ENCODE measurements at places on chromosomes 16 and 17.

DNA sequence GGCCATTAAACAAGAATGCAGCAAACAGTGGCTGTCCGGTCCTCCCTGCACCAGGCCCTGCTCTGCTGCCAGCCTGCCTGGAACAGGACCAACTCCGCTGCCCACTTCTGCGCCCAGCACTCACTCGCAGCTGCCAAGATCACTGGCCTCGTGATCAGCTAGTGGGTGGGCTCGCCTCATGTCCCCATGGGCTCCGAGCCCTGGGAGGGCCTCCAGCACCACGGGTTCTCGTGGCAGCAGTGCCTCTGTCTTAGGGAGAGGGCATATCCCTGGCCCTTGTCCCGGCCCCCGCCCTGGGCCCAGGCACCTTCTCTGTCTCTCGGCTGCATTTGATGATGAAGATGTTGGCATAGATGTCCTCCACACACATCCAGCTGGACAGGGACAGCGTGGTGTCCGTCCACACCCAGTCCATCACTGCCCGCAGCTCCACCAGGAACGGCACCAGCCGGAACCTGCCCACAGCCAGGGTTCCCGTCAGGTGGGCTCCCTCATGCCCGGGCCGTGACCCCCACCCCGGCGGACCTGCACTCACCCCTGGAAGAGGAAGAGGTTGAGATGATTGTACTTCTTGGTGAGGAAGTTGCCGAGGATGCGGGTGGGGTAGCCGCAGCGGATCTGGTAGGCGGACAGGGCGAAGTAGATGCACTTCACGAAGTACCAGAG lies 13.1 kb downstream of the CTU2 start:
- no peak for DNase-seq

GRCh38 chr16:87744750-87745514 lies 20.9 kb downstream of the KLHDC4 start:
- no peak for DNase-seq

DNA sequence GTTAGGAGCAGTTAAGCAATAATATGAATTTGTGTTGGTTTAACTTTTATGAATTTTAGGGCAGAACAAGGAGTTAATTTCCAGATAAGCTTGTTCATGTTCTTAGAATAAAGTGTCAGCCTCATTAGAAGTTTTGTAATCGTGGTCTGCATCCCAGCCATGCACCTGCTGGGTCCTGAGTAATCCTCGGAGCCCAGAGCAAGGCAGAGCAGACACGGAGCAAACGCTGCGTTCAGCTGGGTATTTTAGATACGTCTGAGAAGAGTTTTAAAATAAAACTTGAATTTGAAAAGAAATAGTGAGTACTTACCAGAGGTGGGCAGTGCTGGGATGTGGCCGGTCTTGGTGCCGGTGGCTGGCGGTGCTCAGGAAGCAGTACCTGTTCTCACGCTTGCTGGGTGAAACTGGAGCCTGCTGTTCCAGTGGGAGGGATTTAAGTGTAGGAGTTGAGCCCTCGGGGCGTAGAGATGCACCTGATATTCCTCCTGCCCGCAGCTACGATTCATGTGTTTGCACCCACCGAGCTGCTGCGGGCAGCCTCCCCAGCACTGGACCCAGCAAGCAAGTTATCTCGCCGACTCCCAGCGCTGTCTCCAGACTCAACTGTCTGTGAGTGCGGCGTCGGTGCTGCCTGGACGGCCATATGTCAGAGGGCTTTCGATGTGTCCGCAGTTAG lies at the start of gene ZNF750:
Gene ZNF750, minus strand, starts transcription at position 406 of the 676 bp plus-strand sequence. CDS start 7,568 bp downstream, outside the sequence.
- no peak for DNase-seq

GRCh38 chr17:3818786-3819185 lies 17.8 kb upstream of the ITGAE start:
- DNase-seq = no peak

DNA sequence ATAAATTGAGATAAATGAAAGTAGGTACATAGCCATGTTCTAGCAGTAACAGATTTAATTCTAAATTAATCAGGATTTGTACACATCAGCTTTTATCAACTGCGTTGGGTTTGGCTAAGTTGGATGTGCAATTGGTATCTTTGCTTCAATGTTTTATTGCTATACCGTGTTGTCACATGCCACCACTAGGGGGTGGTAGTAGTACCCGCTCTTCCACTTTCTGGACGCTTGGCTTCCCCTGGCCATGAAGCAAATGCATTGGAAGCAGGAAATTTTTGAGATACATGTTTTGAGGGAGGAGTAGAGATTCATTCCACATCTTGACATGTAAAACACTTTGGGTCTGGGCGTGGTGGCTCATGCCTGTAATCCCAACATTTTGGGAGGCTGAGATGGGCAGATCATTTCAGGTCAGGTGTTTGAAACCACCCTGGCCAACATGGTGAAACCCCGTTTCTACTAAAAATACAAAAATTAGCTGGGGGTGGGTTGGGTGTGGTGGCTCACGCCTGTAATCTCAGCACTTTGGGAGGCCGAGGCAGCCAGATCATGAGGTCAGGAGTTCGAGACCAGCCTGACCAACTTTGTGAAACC lies 58.6 kb downstream of the EMP2 start:
- DNase-seq = peak; percentile 68

DNA sequence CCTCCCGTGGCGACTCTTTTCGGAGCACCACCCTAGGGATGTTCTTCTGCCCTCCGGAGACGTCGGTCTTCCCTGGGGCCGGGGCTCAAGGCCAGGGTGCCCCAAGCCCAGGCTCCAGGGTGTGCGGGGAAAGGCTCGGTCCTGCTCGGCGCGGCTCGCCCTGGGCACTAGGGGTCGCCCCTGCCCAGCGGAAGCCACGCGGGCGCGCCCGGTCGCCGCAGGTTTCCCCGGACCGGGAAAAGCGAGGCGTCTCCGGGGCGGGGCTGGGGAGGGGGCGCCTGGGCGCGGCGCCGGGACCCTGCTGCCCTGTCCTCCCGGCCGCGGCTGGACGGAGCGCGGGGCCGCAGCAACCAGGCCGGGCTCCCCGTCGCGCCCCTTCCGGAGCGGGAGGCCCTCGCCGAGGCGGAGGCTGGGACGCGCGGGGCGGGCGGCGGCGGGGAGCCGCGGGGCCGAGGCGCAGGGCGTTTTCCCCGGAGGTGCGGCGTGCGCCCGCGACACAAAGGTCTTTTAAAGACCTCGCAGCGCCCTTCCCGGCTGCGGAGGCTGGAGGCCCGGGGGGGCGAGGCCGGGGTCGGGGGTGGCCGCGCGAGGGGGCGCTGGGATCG lies 76.4 kb downstream of the MRC2 start:
- DNase-seq = peak; percentile 51

GRCh38 chr17:57294629-57295501 lies 38.5 kb downstream of the MSI2 start:
- DNase-seq = peak; percentile 23

- DNase-seq = no peak
Observed at GRCh38 chr17:79835953-79836509, 3.2 kb downstream of the CBX4 start.

DNA sequence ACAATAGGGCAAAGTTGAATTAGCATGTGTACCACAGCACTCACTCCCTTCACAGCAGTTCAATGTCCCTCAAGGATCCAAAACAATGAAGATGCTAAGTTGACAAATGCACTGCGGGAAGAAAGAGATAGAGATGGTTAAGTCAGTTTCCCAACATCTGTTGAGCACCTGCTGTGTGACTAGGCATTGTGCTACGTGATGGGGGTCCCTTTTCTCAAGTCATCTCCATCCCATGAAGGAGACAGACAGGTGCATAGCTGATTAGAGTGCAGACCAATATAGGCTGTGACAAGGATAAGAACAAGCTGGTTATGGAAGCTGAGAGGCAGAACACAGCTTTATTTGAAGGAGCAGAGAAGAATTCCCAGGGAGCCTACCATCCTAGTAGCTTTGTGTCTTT lies 114.2 kb downstream of the HAPSTR1 start:
- no peak for DNase-seq

DNA sequence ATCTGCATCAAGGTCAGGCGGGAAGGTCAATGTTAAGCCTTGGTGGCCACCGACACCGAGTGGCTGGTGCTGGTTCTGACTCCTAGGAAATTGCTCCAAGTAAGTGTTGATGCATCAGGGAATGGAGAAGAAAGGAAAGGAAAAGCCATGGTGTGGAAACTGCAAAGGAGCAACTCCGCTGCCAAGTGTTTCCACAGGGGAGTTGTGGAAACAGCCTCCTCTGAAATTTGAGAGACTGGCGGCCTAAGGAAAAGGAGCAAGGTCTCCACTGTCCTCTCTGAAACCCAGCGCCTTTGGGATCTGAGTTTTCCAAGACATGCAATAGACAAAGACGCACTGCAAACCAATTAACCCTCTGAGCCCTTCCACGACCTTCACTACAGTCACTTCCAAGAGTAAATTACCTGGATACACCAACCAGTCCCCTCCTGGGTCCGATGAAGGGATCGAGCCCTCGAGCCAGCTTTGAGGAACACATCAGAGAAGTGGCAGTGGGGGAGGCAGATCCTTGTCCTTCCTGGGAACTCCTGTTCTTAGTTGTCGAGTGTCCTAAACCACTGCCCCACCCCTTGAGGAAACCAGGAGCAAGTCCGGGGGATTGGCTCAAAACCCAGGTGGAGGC lies 51.1 kb downstream of the SRL start:
- no peak for DNase-seq

GRCh38 chr17:79174905-79175856 lies 100.6 kb downstream of the ENGASE start:
- DNase-seq = no peak

- DNase-seq = no peak
Observed at GRCh38 chr17:74110467-74110866, 93.0 kb upstream of the RPL38 start.

DNA sequence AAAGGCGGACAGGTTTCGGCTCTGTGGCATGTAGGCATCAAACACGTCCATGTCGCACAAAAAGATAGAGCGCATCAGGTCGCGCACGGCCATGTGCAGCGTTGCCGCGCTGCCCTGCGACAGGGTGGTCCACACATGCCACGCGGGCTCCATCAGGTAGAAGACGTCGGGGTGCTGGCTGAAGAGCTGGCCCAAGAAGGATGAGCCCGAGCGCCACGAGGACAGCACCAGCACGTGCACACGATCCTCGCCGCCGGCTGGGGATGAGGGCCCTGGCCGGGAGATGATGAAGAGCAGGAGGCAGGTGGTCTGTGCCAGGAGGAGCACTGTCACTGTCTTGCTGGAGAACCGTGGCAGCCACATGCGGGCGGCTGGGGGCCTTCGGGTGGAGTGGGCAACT lies 5.9 kb downstream of the CHST5 start:
- DNase-seq = no peak

DNA sequence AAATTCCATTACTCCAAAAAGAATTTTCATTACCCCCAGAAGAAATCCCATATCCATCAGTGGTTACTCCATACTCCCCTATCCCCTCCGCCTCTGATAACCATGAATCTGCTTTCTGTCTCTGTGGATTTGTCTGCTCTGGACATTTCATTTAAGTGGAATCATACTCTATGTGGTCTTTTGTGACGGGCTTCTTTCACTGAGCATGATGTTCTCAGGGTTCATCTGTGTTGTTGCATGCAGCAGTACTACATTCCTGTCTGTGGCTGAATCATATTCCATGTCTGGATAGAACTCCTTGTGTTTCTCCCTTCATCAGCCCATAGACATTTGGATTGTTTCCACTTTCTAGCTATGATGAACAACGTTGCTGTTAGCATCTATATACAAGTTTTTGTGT lies 59.5 kb upstream of the IRX3 start:
- peak; percentile 87 for DNase-seq

- DNase-seq = no peak
Observed at GRCh38 chr17:55883149-55883548, 132.3 kb downstream of the PCTP start.

DNA sequence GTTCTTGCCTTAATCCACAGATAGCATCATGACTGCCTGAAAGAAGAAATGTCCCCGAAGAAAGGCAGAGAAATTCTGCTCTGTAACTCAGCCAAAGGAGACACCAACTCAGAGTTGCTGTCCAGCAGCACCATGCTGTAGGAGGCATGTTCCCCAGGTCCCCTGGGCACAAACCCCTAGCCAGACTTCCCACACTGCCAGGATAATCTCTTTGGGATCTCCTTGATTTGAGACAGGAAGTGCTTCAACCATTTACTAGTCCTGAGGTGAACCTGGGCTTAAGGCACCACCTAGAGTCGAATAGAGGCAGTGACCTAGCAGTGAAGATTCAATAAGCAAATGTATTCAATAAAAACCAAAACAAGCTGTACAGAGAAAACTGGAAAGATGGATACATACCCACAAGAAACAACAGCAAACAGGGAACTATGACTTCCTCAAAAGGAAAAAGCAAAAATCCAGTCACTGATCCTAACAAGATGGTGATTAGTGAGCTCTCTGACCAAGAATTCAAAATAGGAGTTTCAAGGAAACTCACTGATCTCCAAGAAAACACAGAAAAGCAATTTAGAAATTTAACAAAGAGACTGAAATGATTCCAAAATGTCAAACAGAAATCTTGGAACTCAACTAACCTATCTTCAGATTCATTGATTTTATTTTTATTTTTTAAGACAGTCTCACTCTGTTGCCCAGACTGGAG lies 5.7 kb downstream of the OR4D2 start:
- peak; percentile 11 for DNase-seq

DNA sequence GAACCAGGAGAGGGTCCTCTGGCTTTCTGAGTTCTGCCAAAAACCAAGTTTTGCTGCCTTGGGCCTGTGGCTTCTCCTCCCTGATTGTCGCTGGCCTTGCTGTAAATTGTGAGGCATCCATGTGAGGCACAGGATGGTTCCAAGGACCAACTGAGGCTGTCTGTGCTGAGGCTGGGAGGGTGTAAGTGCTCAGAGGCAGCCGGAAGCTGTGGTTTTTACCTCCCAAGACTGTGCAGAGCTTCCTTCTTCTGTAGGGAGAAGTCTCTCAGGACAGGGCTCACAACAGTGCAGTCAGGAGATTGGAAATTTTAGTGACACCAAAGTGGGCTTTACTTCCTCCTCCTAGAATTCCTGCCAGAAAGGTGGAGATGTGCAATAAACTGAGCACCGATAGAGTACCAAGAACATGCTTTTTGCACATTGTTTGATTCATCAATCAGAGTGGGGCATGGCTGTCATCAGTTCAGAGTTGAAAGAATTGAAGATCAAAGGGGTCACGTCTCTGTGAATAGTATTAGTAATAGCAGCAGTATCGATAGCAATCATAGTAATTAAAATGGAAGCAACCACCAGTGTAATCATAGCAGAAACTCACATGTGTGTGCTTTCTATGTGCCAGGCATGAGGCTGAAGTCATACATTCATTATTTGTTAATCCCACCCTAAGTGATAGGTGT lies 467.1 kb downstream of the WWOX start:
- no peak for DNase-seq

GRCh38 chr17:67487506-67487905 lies 110.4 kb downstream of the PITPNC1 start:
- no peak for DNase-seq

GRCh38 chr17:16584273-16584995 lies 15.4 kb upstream of the ZNF287 start:
- DNase-seq = peak; percentile 86

Data from fibroblast of upper back skin (primary cell).